ENCODE measurements at places on chromosomes 7 and 10.

DNA sequence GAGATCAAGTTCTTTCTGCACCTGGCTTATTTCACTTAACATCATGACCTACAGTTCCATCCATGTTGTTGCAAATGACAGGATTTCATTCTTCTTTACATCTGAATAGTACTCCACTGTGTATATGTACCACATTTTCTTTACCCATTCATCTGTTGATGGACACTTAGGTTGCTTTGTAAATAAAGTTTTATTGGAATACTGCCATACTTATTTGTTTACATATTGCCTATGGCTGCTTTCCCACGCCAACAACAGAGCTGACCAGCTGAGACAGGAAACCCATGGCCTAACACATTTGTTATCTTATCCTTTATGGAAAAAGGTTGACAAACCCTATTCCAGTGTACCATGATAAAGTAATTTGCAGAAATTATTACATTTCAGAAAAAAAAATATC is 153.7 kb downstream of the GLI3 start:
- DNase-seq, result no peak

- no peak for DNase-seq
These were observed 263.6 kb downstream of the DOCK4 start for GRCh38 chr7:111942450-111943081.

- DNase-seq, result no peak
These were observed 11.2 kb downstream of the COL17A1 start for GRCh38 chr10:104074505-104074904.

DNA sequence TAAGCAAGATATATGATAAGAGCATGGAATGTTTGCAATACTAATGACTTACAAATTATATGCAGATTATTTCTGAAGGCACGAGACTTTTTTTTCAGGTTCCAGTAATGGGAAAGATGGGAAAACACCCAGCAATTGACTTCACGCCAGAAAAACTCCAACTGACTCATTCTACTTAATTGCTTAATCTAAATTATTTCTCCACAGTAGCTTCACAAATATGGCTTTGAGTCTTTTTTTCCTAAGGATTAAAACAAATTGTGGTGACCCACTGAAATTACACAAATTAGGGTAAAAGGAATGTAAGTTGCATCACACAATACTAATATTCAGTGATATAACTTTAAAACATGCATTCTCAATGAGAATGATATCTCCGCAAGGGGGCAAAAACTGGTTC is 138.7 kb downstream of the GNAI1 start:
- no peak for DNase-seq

- DNase-seq, result no peak
These were observed 63.7 kb downstream of the GRM8 start for GRCh38 chr7:127189074-127189473.

GRCh38 chr10:127034034-127034633 is 128.9 kb downstream of the DOCK1 start:
- no peak for DNase-seq

DNA sequence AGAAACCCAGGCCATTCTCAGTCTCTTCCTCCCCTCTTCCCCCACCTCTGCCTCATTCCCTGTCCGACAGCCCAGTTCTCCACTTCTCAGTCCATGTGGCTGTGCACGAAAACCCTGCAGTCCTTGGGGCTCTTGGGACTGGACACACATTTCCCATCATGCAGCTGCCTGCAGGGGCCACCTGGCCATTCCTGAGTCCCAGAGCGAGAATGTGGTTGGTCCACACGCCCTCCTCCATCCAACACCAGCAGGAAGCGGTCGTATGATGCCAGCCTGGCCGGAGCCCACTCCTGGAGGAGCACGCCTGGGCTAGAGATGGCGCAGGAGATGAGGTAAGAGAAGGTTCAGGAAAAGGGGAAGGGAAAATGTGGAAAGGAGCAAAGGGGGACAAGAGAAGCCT is 222.5 kb downstream of the USP6NL start:
- no peak for DNase-seq

DNA sequence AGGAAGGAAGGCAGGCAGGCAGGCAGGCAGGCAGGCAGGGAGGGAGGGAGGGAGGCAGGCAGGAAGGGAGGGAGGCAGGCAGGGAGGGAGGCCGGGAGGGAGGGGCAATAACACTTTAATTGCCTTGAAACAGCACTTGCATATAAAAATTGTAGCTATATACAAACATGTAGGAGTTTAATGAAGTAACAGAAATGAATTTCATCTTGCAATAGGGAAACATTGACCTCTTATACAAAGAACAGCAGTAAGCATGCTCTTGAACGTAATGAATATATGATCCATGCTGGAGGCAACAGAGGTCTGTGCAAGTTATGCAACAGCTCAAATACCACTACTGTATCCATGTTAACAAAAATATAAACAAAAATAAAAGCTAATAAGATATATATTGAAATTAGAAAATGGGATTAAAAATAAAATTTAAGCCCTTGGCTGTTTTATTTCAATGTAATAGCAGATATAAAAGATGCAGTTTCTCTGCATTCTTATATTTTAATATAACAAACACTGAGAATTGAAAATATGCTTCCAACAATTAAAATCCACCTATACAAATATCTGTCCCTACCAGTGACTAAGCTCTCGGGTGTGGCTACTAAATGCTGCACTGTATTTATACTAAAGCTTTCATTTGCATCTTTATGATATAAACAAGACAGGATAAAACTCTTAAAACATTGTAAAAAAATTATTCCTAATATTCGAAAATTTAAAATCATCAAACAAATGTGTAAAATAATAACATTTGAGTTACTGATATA is 50.3 kb downstream of the CACNA2D1 start:
- no peak for DNase-seq

DNA sequence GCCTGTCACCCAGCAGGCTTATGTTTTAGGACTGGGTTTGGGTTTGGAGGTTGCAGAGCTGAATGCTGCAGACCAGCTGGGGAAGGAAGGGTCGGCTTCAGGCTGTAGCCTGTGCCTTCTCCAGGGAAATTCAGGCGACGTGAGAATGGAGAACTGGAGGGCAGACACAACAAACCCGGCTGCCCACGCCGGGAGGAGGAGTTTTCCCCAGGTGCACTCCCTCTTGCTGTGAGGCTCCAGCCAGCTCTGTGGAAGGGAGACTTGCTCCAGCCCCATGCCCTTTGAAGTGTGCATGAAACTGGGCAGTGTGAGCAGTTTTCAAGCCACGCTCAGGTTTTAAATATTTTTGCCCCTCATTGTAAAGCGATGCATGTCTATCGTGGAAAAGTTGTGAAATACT is 279.1 kb downstream of the CCSER2 start:
- DNase-seq, result no peak

GRCh38 chr7:24290004-24290641 is 6.1 kb downstream of the NPY start:
- no peak for DNase-seq

DNA sequence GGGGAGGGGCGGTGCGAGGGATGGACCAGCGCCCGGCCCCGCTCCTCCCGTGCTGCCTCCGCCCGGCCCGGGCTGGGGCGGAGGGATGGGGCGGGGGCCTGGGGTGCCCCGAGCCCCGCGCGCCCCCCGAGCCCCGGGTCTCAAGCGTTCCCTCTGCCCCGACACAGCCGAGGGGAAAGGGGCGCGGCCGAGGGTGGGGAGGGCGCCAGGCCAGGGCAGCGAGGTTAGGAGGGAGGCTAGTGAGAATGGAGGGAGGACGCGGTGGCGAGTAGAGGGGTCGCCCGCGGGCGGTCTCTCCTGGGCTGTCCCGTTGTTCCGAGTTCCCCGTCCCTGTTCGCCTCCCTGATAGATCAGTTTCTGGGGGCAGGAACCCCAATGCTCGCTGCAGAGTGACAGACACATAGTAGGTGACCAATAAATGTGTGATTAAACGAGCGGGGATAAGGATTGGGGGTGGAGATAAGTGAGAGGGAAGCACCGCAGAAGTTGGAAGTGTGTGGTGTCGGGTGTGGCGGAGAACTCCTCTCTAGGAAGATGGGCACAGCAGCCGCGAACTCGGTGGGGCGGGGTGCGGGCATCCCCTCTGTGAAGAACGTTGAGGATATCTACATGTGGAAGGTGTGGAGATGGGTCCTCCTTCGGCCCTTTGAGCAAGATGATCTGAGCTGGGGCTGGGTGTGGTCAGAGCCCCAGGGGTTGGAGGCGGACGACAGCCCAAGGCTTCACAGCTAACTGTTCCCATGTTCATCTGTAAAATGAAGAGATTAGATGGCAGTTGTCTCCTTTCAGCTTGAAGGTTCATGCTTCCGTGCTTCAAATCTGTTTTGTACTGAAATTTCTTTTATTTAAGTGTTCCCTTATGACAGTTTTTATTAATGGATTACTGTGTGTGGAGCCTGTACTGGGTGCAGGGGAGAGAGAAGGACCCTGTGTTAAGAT is 580 bp downstream of the ZNF775 start:
- no peak for DNase-seq

- no peak for DNase-seq
These were observed 15.9 kb upstream of the LAT2 start for GRCh38 chr7:74193913-74194312.

DNA sequence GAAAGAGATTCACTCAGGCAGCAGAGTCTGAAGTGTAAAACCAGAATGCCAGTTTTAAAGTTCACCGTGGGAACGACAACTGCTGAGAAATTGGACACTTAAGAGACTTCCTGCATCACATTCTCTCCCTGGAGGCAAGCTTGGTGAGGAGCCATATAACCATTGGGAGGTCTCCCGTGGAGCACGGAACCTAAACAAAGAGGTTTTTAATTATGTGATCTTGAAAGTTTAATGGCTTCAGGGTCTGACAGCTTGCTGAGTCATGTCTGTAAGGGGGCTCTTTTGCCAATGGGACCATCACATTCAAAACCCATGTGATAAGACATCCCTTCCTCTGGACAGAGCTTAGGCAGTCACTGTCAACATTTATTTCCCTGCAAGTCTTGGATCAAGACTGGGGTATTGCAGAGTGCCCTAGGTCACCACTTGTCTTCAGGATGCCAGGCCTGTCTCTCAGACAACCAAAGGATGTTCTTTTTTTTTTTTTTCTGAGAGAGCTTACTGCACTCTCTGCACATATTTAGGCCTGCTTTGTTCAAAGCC is 674.4 kb downstream of the TYW1 start:
- no peak for DNase-seq

GRCh38 chr10:44465401-44466115 is 80.7 kb upstream of the CXCL12 start:
- DNase-seq, result no peak

DNA sequence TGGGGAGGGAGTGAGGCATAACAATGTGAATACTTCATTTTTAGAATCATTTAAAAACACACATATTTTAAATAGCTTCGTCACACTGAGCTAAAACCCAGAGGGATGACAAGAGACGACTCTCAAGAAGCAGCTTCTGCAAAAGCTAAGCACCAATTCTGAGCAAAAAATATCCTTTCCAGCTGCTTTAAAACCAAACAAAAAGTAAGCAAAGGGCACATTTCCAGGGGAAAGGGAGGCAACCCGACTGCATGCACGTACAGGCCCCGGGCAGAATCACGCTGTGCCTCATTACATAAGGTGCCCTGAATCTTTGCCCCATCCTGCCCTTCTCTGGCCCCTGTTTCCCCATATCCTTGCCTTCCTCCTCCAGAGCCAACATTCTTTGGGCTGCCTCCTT is 78.4 kb downstream of the DGKI start:
- no peak for DNase-seq

DNA sequence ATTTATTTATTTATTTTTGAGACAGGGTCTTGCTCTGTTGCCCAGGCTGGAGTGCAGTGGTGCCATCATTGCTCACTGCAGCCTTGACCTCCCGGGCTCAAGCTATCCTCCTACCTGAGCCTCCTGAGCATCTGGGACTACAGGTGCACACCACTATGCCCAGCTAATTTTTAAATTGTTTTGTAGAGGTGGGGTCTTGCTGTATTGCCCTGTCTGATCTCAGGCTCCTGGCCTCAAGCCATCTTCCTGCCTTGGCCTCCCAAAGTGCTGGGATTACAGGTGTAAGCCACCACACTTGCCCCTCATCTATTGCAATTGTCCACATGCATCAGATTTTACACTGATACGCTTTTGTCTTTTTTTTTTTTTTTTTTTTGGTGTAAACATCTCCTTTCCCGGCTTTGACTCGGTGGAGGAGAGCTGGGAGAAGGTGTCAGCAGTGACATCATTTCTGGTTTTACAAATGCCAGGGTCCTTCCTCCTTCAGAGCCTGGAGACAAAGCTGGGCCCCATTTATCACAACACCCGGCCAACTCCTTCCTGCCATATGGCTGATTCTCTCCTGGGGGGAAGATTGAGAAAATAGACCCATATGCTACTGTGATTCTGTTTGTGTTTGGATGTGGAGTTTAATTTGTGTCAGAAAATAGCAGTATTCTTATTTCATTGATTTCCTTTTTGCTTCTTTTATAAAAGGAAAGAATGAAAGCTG is 61.3 kb downstream of the GALNT17 start:
- no peak for DNase-seq

DNA sequence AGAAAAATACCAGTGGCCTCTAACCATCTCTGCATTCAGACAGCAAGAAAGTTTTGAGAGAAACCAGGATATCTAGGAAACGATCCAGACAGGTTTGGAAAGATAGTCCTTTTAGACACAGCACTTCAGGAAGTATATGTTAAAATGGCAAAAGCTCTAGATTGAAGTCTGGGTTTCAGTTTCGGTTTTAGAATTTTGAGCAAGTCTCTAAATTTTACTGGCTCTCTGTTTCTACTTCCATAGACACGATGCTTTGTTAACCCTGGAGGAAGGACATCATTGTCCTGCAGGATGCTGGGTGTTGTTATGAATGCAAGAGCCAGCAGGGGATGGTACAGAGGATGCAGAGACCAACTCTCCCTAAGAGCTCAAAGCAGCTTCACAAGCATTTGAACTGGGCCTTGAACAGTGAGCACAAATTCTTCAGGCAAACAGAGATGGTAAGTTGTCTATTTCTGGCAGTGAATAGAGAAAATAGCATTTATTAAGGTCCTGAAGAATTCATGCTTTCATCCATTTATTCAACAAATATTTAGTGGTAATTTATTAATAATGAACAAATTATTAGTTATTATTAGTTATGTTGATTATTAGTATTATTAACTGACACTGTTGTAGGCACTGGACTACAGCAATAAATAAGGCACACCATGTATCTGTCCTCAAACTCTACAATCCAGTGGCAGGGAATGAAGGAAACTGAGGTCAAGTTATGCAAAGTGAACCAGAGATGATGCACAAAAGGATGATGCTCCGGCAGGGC is 152.7 kb upstream of the NRP1 start:
- DNase-seq, result no peak

GRCh38 chr10:58412502-58412961 is 27.3 kb downstream of the TFAM start:
- DNase-seq, result no peak

GRCh38 chr7:116686812-116687419 is 14.9 kb downstream of the MET start:
- DNase-seq, result no peak

DNA sequence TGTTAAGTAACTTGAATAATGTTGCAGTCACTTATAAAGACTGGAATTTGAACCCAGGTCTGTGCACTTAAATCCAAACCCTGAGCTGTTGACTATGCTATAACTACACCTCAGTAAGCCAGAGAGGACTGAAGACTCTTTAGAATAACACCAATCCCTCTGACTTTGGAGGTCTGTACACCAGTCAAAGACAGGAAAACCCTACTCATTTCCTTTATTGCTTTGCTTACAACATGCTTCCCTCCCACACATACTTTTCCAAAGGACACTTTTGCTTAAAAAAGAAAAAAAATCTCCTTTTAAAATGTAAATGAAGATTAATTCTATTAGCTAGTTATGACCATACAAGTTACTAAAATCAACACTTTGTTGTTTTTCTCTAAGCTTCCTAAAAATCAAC is 184.7 kb upstream of the KCTD7 start:
- DNase-seq, result no peak

- no peak for DNase-seq
These were observed 64.9 kb downstream of the MYL10 start for GRCh38 chr7:101563943-101564777.

- DNase-seq, result no peak
These were observed 163.0 kb upstream of the LAMB4 start for GRCh38 chr7:108293149-108293612.
